ENCODE measurements at places on chromosomes 5 and 9.

- DNase-seq: no peak
Observed at GRCh38 chr9:121887553-121888437, 205.3 kb downstream of the TTLL11 start.

DNA sequence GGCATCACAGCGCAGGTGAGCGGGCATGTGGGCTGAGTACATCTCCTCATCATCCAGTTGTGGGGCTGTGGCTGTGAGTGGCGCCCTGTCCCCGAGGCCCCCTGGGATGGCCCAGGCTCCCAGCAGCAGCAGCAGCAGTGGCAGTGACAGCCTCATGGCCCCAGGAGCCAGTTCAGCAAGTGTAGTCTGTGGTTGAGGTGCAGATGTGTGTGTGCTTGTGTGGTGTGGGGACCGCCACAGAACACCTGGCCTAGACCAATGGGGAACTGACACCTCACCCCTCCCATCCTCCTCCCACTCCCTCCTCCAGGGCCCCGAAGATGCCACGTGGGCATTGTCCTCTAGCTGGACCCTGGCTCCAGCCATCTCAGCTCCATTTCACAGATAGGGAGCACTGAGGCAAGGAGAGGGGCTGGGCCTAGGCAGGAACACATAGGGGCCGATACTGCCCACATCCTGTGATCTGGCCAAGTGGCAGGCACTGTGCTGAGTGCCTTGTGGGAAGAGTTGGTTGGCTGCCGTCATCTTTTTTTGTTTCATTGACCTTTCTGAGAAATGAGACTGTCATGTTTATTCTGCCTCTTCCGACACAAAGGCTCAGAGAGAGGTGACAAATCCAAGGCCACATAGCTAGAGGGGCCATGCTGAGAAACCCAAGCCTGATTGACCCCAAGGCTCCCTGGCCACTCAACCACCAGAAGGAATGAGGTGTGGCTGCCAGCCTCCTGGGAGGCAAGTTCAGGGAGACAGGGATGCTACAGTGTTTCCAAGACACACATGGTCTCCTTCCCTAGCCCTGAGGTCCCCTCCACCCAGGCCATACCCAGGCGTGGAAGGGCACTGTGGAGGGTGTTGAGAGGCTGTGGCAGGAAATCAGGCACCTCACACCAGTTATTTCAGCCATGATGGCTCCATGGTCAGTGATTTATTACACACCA lies at the start of gene MZB1:
Gene MZB1, minus strand, starts transcription at position 213 of the 938 bp plus-strand sequence. Its CDS starts 57 bp downstream, at position 156.
- no peak for DNase-seq

DNA sequence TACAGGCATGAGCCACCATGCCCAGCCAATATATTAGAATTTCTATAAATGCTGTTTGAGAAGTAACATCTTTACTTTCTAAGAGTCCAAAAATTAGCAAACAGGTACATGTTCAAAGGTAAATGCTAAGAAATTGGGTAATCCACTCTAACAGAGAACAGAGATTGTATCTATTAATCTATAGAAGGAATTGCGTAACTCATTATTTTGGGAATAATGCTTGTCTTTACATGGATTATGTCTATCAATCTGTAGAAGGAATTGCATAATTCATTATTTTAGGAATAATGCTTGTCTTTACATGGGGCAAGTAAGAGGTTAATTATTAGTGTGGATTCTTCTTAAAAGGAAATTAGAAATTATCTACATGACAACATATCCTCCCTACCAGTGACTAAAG lies 30.5 kb downstream of the CCNH start:
- DNase-seq: no peak

DNA sequence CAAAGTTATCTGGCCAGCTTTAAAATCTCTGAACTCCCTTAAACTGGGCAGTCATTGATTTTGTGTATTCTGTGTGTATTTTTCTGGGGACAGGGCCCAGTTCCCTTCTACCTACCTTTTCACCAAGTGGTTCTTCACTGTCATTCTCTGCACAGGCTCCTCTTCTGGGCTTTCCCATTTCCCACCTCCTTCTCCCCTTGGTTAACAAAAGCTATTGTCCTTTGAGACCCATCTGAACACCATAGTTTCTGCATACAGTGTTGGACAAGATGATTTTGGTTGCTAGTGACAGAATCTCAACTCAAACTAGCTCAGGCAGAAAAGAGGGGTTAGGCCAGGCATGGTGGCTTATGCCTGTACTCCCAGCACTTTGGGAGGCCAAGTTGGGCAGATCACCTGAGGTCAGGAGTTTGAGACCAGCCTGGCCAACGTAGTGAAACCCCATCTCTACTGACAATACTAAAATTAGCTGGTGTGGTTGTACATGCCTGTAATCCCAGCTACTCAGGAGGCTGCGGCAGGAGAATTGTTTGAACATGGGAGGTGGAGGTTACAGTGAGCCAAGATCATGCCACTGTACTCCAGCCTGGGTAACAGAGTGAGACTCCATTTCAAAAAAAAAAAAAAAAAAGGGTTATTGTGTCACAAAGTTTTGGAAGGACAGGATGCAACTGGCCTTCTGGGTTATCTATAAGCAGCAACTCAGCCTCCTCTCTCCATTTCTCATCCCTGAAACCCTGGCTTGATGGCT lies 31.0 kb upstream of the ANKRD34B start:
- no peak for DNase-seq

DNA sequence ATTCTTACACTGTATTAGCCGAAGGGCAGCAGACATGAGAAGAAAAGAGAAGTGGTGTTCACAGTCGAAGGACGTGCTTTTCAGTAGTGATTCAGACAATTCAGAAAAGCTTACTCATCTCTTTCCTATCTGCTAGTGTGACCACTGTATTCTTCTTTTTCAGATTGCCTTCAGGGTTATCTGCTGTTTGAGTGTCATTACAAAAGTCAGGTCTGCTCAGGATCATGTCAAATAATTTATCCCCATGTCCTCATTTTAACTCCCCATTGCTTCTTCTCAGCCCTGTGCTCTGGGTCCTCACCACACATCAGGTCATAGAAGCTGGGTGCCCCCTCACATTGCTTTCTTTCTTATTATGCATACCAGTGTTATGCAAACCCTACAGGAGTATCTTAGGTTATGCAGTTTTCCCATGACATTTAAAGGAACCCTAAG lies 394.0 kb downstream of the CETN3 start:
- no peak for DNase-seq

- no peak for DNase-seq
Observed at GRCh38 chr5:134258896-134259295, 33.0 kb upstream of the PPP2CA start.

DNA sequence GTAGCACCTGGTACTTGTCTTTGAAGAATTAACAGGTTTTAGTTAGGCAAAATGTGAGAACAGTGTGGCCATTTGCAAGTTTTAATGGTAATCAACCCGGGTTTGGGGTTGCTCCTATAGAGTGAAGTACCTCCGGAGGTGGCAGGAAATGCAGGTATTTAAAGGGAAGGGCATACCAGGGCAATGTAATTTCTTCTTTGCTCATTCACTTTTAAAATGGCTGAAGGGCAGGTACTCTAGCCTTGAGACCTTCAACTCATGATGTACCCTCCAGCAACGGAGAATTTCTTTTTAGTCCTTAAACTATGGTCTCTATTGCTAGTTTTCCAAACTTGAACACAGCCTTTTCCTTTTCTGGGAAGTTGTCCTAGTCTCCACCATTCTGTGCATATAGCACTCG lies 1.3 kb upstream of the HSPA4 start:
- no peak for DNase-seq

DNA sequence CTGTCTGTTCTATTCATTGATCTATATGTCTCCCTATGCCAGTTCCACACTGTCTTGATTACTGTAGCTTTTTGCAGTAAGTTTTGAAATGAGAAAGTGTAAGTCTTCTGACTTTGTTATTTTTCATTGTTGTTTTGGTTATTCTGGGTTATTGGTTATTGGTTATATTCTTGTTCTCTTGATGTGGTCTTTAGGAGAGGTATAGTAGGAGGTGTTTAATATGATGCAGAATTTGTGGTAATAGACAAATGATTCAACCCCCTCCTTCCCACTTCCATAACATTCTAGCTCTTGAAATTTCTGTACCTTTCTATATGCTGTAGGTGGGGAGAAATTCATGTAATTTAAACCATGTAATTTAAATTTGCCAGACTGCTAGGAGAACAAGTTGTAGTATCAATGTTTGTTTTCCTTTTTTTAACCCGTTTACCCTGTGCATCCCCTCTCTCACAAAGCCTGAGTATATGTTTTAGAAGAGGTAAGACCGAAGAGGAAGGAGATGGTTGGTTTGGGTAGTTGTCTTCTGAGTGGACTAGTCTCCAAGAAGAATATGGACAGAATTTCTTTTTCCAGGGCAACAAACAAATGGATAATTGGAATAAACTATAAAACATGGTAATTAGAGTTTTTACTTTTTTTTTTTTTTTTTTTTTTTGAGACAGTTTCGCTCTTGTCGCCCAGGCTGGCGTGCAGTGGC lies 19.2 kb downstream of the ANKHD1 start:
- DNase-seq: no peak

GRCh38 chr5:5770825-5771224 lies 348.3 kb downstream of the ICE1 start:
- DNase-seq: no peak

All from stimulated activated CD4-positive, alpha-beta T cell treated with anti-CD3 and anti-CD28 coated beads, TNF-alpha, amount 100 ng/mL, for 4 hours (primary cell).